Activated naive CD4-positive, alpha-beta T cell (primary cell): ENCODE measurements at places on chromosomes 13 and 19.

DNA sequence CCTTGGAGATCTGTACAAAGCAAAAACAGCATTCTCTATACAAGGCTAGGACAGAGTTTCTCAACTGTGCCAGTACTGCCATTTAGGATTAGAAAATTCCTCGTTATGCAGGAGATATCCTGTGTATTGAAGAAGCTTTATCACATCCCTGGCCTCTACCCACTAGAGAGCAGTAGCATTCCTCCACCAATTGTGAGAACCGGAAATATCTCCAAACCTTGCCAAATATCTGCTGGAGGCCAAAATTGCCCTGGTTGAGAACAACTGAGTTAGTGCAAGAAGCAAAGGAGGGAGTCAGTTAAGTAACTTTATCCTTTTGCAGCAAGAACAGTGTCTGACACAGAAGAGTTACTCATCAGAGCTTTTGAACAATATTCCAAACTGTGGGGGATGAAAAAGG, 16.2 kb upstream of the FREM2 start:
- no peak for DNase-seq

GRCh38 chr19:16376649-16377048, 52.0 kb downstream of the KLF2 start:
- DNase-seq: no peak

DNA sequence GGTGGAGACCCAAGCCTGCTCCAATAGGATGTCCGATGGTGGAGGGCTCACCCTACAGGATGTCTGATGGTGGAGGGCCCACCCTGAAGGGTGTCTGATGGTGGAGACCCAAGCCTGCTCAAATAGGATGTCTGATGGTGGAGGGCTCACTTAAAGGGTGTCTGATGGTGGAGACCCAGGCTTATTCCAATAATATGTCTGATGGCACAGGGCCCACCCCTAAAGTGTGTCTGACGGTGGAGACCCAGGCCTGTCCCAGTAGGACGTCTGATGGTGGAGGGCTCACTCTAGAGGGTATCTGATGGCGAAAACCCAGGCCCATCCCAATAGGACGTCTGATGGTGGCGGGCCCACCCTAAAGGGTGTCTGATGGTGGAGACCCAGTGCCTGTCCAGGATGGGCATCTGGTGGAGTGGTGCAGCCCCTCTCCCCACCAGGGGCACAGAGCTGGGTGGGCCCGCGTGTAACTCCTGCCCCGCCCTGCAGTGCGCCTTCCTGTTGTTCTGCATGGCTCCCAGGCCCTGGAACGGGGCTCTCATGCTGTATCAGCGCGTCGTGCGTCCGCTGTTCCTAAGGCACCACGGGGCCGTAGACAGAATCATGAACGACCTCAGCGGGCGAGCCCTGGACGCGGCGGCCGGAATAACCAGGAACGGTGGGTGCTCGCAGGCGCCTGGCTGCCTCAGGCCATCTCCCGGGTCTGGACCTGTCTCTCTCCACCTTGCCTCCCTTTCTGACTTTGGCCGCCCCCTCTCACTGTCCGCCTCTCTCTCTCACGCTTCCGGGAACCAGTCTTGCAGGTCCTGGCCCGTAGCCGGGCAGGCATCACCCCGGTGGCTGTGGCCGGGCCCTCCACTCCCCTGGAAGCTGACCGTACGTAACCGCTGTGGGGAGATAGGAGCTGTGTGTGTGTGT, 5.1 kb downstream of the REEP6 start:
- DNase-seq: no peak

- no peak for DNase-seq
These were observed 244.8 kb upstream of the KLHL1 start for GRCh38 chr13:70353096-70353495.

- no peak for DNase-seq
These were observed 301.6 kb downstream of the FGF14 start for GRCh38 chr13:102100234-102100633.

GRCh38 chr13:66077132-66077689, 1152.9 kb downstream of the PCDH9 start:
- no peak for DNase-seq

- DNase-seq: peak; percentile 29
These were observed 1.0 kb downstream of the GPR108 start for GRCh38 chr19:6736169-6736916.

- DNase-seq: no peak
These were observed 18.5 kb downstream of the TMED1 start for GRCh38 chr19:10817291-10818038.

- no peak for DNase-seq
These were observed 152.6 kb downstream of the KLF12 start for GRCh38 chr13:73981595-73981994.

GRCh38 chr13:89515948-89516347, 1831.5 kb upstream of the MIR17HG start:
- DNase-seq: no peak

DNA sequence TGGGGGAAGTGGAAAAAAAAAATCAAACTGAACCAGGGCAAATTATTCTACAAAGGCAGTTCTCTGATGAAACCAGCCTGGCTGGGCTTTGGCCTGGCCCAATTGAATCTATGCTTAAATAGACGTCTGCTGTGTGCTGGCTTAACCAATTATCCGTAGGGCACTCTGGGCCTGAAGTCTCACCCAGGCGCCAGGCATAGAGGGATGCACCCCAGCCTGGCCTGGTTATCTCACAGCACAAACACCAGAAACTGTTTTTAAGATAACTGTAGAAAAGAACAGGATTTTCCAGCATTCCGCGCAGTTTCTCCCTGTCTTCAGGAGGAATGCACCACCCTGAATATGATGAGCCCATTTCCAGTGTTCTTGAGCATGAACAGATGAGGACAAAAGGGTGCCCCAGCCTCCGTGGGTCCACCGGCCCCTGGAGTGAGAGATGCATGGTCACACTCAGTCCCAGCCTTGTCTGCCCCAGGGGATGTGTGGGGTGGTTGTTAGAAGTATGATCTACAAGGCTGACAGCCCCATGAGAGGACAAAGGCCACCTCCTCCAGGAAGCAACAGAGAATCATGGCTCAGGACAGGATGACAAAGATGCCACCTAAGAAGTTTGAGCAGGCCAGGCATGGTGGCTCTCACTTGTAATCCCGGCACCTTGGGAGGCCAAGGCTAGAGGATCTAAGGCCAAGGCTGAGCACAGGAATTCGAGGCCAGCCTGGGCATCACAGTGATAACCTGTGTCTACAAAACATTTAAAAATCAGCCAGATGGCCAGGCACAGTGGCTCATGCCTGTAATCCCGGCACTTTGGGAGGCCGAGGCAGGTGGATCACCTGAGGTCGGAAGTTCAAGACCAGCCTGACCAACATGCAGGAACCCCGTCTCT, 50.2 kb downstream of the PEPD start:
- DNase-seq: no peak

DNA sequence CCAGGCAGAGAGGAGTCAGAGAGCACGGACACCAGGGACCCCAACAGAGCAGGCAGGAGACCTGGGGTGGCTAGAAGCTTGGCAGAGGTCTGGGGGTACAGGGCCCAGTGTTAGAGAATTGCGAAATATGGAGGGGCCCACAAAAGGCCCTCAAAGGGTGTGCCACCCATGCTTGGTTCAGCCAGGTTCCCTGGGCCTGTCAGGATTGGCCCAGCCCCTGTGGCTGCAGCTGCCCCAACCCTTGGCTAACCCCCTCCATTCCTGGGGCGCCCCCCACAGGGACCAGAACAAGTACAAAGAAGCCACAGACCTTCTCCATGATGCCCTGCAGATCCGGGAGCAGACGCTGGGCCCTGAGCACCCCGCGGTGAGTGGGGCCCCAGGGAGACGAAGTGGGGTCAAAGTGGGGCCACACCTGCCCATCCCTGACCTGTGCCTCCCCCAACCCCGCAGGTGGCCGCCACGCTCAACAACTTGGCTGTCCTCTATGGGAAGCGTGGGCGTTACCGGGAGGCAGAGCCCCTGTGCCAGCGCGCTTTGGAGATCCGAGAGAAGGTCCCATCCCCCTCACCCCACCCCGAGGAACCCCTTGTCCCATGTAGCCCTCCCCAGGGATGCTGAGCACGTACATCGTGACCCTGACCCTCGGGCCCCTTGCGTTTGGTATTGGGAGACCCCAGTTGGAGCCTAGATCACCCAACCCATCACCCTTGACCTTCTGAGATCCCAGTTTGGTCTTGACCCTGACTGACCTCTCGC, 8.0 kb downstream of the KLC3 start:
- no peak for DNase-seq

- DNase-seq: peak; percentile 18
These were observed 16.7 kb downstream of the TSKS start for GRCh38 chr19:49746206-49746958.

GRCh38 chr13:52454459-52454819, 839 bp upstream of the CKAP2 start:
- DNase-seq: no peak

GRCh38 chr19:14782626-14783409, 4.5 kb upstream of the ADGRE2 start:
- no peak for DNase-seq

- DNase-seq: no peak
These were observed 18.4 kb upstream of the KPNA3 start for GRCh38 chr13:49810567-49811526.

GRCh38 chr13:96052656-96053002, 572 bp downstream of the UGGT2 start:
- DNase-seq: no peak

DNA sequence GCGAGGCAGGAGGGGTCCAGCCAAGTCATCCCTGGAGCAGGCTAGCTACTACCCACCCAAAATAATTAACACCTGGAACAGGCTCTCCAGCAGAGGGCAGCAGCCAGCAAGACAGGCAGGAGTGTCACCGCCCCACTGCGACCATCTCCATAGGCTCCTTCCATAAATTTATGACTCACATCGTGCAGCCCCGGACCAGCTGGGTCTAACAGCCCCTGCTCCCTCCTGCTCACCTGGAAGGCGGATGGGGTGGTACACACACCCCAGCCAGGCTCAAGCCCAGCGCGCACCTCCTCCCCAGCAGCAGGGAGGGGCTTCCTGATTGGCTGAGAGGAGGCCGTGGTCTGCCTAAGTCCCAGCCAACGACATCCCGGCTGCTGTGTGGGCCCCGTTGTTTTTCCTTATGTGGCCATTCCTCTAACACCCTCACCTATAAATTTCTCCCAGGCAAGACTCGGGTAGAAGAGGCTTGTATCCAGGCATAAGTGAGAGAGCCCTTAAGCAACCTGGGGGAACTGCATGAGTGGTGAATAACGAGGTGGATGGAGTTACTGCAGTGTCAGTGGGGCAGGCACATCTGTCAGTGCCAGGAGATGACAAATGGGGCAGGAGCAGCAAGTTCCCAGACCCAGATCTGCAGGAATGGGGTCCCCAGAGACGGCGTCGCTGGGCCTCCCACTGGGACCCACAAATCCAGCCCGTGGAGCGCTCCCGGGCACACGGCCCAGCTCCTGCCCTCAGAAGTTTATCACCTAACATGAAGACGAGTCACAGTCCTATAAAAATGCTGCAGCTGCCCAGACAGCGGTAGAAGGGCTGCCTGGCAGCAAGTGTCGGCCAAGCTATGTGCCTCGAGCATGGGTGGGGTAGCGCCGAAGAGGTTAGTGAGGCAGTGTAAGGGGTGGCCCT, 43.1 kb downstream of the CEBPG start:
- DNase-seq: peak; percentile 55

DNA sequence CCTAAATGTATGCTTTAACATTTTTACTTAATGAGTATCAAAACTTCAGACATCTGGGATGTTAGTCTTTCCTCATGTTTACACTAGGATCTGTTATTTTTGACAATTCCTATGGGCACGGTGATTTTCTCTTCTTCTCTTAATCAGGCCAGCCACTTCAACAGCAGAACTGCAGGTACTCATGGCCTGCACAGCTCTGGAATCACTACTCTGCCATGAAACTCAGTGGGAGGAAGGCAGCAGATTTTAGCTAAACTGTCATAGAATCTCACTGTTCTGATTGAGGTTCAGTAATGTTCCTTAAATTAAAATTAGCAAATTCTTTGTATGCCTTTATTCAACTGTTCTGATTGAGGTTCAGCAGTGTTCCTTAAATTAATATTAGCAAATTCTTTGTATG, 1083.0 kb downstream of the SLITRK5 start:
- no peak for DNase-seq

DNA sequence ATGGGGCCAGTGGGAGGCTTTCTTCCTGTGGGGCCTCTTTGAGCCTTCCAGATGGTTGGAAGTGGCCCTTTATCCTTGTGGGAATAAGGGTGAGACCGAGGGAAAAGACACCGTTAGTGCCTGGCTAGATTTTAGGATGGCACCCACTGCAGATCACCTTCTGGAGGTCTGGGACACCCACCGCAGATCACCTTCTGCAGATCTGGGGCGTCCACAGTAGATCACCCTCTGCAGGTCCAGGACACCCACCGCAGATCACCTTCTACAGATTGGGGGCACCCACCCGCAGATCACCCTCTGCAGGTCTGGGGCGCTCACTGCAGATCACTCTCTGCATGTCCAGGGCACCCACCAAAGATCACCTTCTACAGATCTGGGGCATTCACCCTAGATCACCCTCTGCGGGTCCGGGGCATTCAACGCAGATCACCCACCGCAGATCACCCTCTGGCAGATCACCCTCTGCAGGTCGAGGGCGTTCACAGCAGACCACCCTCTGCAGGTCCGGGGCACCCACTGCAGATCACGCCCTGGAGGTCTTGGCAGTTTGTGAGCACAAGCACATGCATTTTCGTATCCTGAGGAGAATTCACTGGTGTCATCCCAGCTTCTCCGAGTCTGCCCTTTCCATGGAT, 153.4 kb upstream of the TSHZ3 start:
- no peak for DNase-seq

- no peak for DNase-seq
These were observed 53.2 kb downstream of the COMP start for GRCh38 chr19:18737954-18738351.

DNA sequence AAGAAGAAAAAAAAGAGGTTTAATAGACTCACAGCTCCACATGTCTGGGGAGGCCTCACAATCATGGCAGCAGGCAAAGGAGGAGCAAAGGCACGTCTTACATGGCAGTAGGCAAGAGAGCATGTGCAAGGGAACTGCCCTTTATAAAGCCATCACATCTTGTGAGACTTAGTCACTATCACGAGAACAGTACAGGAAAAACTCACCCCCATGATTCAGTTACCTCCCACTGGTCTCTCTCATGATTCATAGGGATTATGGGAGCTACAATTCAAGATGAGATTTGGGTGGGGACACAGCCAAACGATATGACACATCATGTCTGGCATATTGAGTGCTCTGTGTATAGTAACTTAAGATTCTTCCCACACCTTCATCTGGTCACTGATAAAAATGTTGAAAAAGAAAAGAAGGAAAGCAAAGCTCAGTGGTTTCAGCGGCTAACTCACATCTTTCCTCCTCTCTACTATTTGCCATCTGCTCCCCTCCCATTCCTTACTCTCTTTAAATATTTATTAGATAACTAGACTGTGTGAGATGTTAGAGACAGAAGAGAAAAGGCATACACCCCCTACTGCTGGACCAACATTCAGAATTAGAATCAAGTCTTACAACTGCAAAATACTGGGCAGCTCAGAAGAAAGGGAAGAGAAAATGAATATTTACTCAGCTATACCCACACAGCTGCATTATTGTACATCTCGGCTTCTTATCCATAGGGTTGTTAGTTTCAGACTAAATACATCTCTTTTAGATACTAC, 60.1 kb upstream of the AKAP11 start:
- no peak for DNase-seq

DNA sequence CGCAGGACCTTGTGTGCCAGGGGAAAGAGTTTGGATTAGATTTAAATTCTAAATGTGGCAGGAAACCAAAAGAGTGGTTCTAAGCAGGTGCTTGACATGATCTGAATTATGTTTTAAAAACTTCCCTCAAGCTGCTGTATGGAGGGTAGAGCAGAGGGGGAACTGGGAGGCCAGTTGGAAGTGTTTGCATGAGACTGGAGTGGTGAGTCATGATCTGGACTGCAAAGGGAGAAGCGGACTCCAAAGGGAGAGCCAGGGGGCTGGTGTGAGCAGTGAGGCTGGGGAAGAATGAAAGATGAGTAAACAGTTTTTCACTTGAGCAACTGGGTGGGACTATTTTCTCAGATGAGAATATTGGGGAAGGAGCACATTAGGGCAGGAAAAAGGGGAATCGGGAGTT, 206.1 kb downstream of the DNAJC15 start:
- DNase-seq: no peak
